ENCODE measurements at places on chromosomes 5 and 9. TPM values are rescaled to one million over a fixed set of nuclear protein-coding genes. Genes with fewer than 3 reads are reported as not detected.

Gene IFNA21
- not detected for total RNA-seq

Gene PHF24
- total RNA-seq = 0.57 TPM

Gene GPR150
- 0.56 TPM for total RNA-seq

Gene GABRA1
- total RNA-seq = not detected

Gene PLAC8L1
- total RNA-seq = 0.57 TPM

Gene CDH9
- total RNA-seq = not detected

Gene SV2C
- total RNA-seq = not detected

DNA sequence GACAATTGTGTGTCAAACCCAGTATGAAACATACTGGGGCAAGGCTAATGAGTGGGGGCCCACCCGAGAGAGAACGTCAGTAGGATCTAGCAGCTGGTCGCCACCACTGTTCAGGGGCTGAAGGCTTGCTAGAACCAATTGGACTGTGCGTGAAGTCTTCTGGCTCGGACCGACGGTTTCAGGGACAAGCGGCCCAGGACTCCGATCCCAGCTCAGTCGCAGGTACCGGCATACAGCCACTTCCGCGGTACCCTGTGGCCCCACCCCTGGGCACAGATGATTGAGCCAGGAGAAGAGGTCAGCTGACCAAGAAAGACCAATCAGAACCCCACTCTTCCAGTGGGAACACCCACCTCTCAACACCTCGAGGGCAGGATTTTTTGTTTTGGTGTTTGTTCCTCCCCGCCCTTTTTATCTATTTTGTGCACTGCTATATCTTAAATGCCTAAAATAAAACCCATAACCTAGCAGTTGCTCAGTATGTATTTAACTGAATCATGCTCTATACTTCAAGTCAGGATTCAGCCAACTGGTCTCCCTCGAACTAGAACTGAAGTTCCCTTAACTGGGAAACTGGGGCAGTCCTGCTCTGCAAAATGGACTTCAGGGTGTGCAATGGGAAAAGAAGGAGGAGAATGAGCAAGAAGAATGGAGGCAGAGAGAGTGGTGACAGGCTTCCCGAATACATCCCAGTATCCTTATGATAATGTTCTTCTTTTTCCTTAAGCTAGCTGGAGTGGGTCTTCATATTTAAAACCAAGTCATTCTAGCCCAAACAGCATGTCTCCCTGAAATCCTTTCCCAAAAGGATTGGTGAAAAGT is 21.1 kb upstream of the CPEB4 start:
- no peak for DNase-seq
- H3K36me3 ChIP-seq = no peaks in the 10 kb centered on the region
- H3K4me3 ChIP-seq = no peak overlapping the region
- H3K27me3 ChIP-seq = peaks cover 9% of the 10 kb centered on the region

- H3K36me3 ChIP-seq = peaks cover 16% of the 10 kb centered on the region
- H3K27me3 ChIP-seq = no peaks in the 10 kb centered on the region
- H3K27ac ChIP-seq = no peak overlapping the region
Observed at GRCh38 chr9:131695836-131696460, 43.9 kb downstream of the RAPGEF1 start.

GRCh38 chr9:2337627-2338026 is 284.0 kb upstream of the VLDLR start:
- H3K4me1 ChIP-seq = no peaks in the 10 kb centered on the region
- no peak overlapping the region for H3K27ac ChIP-seq
- H3K4me3 ChIP-seq = no peak overlapping the region
- no peaks in the 10 kb centered on the region for H3K27me3 ChIP-seq

DNA sequence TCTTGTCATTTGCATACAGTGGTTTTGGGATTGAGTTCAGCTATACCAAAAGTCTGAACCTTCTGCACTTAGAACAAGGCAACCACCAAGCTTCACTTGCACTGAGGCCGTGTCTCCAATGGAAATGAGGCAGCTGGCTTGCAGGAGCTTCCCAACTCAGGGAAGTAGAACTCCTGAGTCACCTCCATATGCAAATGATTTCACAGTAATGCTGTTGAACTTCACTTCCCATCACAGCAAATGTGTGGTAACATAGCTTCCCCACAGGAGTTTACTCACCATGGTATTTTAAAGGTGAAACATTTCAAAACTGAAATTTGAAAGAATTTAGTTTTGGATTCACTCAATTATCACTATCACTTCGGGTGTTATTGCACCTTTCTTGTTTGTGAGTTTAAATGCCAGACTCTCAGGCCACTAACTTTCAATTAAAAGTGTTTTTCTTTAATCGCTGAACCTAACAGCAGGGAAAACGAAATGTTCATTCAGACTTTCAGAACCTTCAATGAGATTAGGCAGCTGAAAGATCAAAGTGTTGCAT is 9.0 kb downstream of the CD274 start:
- H3K4me3 ChIP-seq = peak overlapping the region; percentile 81
- H3K27me3 ChIP-seq = no peaks in the 10 kb centered on the region
- H3K27ac ChIP-seq = peak overlapping the region; percentile 85
- peaks cover 81% of the 10 kb centered on the region for H3K36me3 ChIP-seq

DNA sequence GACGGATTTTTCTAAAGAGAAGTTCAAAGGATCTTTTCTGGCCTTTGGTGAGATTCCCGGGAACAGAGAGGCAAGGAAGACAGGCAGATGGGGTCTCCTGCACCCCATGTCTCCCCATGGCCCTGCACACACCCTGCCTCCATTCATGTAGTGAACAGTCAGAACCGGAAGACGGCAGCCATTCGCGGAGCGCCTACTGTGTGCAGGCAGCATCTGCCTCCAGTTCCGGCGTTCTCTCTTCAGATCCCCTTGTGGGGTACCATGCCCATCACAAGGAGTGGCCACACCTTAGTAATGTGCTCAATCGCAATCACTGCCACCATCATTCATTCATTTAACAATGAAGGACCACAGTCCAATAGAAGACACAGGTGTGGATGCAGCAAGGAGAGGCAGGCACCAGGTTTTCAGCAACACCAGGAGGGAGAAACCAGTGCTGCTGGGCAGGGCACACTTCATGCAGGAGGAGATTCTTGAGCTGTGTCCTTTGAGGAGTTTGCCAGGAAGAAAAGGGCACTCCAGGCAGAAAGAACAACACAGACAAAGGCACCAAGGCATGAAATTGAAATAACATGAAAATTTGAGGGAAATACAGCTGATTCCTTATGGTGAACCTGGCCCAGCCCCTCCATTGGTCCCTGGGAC is 171.5 kb upstream of the PHYKPL start:
- H3K27me3 ChIP-seq = no peaks in the 10 kb centered on the region
- H3K4me3 ChIP-seq = no peak overlapping the region
- no peaks in the 10 kb centered on the region for H3K36me3 ChIP-seq
- H3K4me1 ChIP-seq = no peaks in the 10 kb centered on the region
- H3K27ac ChIP-seq = no peak overlapping the region

- no peaks in the 10 kb centered on the region for H3K4me1 ChIP-seq
- DNase-seq = no peak
- peaks cover 15% of the 10 kb centered on the region for H3K36me3 ChIP-seq
- peaks cover 12% of the 10 kb centered on the region for H3K27me3 ChIP-seq
- H3K4me3 ChIP-seq = no peak overlapping the region
Observed at GRCh38 chr5:86626149-86626548, 8.4 kb downstream of the COX7C start.

DNA sequence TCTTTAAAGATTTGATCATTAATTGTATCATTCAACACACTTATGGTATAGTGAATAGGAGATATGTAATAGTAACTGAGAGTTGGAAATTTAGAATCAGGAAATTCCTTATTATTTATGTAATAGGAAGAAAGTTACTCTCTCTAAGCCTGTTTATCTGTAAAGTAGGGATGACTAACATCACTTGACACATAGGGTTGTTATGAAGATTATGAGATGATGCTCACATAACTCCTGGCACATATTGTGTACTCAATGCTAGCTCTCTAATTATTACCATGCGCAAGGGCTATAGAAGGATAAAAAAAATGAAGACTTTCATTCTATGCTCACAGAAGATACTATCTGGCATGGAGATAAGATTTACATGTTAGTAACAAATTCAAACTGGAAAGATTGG is 149.9 kb downstream of the ISOC1 start:
- no peaks in the 10 kb centered on the region for H3K36me3 ChIP-seq
- DNase-seq = no peak
- no peaks in the 10 kb centered on the region for H3K4me1 ChIP-seq

DNA sequence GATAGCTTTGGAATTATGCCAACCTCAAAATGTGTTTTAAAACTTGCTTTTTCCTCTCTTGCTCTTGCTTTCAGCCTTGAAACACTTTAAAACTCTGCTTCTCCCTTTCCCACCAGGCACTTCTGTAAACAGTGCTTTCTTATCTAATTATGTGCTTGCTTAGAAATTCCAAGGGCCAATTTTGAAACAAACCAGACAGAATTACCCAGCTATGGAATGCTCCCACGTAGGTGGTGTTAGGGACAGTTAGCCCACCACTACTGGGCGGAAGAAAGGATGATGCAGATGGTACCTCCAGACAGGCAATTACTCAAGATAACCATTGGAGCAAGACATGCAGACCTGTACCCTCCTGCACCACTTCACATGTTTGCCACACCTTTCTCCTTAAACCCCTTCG is 523.0 kb upstream of the PTPRD start:
- H3K4me3 ChIP-seq = no peak overlapping the region
- no peak for DNase-seq
- H3K27me3 ChIP-seq = no peaks in the 10 kb centered on the region
- no peaks in the 10 kb centered on the region for H3K4me1 ChIP-seq
- no peaks in the 10 kb centered on the region for H3K36me3 ChIP-seq
- H3K27ac ChIP-seq = no peak overlapping the region

GRCh38 chr9:107952773-107953172 is 463.2 kb upstream of the KLF4 start:
- H3K4me1 ChIP-seq = no peaks in the 10 kb centered on the region
- H3K36me3 ChIP-seq = no peaks in the 10 kb centered on the region

- no peak overlapping the region for H3K27ac ChIP-seq
- no peak for DNase-seq
- no peaks in the 10 kb centered on the region for H3K27me3 ChIP-seq
- no peaks in the 10 kb centered on the region for H3K4me1 ChIP-seq
Observed at GRCh38 chr9:134835448-134835847, 45.2 kb upstream of the FCN2 start.

- peaks cover 4% of the 10 kb centered on the region for H3K4me1 ChIP-seq
- no peak overlapping the region for H3K27ac ChIP-seq
- no peak for DNase-seq
- H3K36me3 ChIP-seq = no peaks in the 10 kb centered on the region
Observed at GRCh38 chr9:618478-618877, 223.0 kb upstream of the DMRT1 start.

DNA sequence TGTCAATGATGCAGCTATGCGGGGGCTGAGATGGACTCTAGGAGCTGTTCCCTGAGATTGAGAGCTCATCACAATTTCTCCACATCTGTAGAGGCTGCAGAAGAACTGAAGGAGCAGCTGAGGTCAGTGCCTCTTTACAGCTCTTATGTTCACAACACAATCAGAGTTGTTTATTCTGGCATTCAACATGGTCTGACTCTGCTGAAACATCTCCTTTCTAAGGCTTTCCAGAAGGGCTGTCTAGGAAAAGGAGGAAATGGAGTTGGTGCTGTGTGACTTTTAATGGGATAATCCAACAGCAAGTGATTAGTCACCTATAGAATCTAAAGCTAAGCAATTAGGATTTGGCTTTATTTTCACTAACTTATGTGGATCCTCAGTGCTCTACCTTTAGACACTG is 6.0 kb downstream of the POU5F2 start:
- H3K4me1 ChIP-seq = no peaks in the 10 kb centered on the region
- DNase-seq = no peak
- H3K27ac ChIP-seq = no peak overlapping the region
- no peaks in the 10 kb centered on the region for H3K27me3 ChIP-seq

- no peak overlapping the region for H3K4me3 ChIP-seq
- no peak overlapping the region for H3K27ac ChIP-seq
- H3K27me3 ChIP-seq = no peaks in the 10 kb centered on the region
- no peaks in the 10 kb centered on the region for H3K4me1 ChIP-seq
- no peaks in the 10 kb centered on the region for H3K36me3 ChIP-seq
Observed at GRCh38 chr9:107784235-107784958, 294.8 kb upstream of the KLF4 start.

DNA sequence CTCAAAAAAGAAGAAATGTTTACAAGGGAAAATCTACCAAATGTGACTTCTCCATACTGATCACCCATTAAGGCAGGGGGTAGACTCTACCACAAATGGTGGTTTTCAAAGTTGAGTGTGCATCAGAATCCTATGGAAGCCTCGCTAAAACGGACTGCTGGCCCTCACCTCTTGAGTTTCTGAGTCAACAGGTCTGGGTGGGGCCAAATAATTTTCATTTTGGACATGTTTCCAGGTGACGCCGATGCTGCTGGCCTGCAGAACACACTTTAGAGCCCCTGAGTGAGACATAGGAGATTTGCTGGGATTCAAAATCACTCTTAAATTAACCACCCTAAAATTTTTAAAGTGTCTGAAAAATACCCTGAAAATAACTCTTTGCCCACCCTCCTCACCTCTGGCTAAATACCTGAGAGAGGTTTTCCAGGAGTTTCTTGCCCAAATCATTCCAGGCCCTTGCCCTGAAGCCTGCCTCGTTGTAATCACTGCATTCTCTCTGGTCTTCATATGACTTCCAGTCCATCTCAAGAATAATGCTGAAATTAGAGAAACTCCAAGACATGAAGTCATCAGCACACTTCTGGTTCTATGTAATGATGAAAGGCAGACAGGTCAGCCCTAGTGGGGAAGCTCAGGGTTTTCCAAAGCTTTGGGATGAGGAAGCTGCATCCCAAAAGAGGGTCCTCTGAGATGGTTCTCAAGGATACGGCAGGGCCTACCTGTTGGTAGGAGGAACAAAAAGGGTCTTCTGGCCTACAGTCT is 18.2 kb downstream of the C9orf152 start:
- no peak for DNase-seq
- peaks cover 15% of the 10 kb centered on the region for H3K4me1 ChIP-seq
- H3K27ac ChIP-seq = no peak overlapping the region
- no peaks in the 10 kb centered on the region for H3K36me3 ChIP-seq
- no peak overlapping the region for H3K4me3 ChIP-seq

DNA sequence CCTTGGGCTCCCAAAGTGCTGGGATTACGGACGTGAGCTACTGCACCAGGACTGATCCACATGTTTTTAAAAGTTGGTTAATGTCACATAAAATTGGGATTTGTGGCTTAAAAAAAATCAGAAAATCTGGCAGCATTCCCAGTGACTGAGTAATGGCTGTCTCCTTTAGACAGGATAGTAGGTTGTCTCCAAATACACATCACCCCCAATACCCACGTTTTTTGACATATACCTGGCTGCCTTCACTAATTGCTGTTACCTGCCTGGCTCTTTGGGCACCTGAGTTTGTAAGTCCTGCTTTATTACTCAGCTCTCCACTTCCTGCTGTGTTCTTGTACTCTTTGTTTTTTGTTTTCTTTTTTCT is 84.8 kb downstream of the KDM4C start:
- peak overlapping the region; percentile 16 for H3K27ac ChIP-seq
- DNase-seq = no peak
- H3K4me3 ChIP-seq = no peak overlapping the region
- H3K27me3 ChIP-seq = no peaks in the 10 kb centered on the region

GRCh38 chr5:135137146-135137915 is 103.3 kb upstream of the PITX1 start:
- no peak overlapping the region for H3K4me3 ChIP-seq
- H3K27me3 ChIP-seq = no peaks in the 10 kb centered on the region
- no peaks in the 10 kb centered on the region for H3K4me1 ChIP-seq
